ENCODE measurements at places on chromosomes 4 and X.

DNA sequence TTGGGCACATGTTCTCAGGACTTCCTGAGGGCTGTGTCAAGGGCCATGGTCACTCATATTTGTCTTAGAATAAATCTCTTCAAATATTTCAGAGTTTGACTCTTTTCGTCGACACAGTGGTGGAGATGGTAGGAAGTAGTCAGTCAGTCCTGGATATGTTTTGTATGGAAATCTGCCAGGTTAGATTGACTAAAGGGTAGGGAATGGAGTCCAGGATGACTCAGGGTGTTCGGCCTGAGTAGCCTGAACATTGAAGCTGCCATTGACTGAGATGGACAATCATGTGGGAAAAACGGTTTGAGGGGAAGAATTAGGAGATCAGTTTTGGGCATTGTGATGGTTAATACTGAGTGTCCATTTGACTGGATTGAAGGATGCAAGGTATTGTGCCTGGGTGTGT lies 177.1 kb upstream of the CENPE start:
- DNase-seq = no peak

GRCh38 chr4:153084224-153084979 lies 119.8 kb upstream of the TRIM2 start:
- no peak for DNase-seq

DNA sequence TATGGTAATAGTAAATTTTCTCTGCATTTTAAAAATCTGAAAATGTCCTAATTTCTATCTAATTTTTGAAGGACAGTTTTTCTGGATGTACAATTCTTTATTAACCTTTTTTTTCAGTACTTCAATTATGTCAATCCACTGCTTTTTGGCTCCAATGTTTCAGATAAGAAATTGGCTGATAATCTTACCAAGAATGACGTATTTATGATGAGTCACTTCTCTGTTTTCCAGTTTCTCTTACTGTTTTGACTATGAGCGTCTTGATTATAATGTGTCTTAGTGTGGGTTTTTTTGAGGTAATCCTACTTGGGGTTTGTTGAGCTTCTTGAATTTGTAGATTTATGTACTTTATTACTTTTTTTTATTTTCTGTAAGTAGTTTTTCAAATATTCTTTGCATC lies 47.2 kb downstream of the UGT2B11 start:
- DNase-seq = no peak

- peak; percentile 91 for DNase-seq
Observed at GRCh38 chr4:77075869-77076799, at the start of gene CCNI. Gene CCNI (minus strand): TSS chr4:77075989. CDS start chr4:77066362, 9,627 bp downstream.

DNA sequence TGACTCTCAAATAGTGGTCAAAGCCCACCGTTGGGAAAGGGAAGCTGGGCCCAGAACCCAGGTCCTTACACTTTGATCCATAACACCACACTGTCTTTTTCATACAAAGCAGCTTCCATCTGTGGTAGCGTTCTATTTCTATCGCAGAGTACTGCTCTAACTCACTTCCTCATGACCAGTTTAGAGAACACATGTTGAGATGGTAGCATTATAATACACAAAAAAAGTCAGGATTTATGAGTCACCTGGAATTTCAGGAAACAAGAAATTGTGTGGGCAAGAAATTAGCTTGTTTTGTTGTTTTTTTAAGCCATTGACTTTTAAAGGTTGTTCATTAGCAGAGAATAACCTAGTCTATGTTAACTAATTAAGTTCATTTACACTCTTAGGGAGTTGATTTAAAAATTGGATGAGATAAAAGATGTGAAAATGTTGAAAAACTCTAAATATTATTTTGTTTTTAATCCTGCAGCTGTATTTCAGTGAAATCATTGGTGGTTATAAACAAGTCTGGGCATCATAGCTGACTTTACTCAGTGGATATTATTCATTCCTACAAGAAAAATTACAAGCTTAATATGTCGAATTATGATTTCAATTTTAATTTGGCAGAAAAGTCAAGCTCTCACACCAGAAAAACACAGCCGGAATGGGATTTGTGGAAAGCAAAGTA lies 1011.1 kb upstream of the HS3ST1 start:
- DNase-seq = no peak

DNA sequence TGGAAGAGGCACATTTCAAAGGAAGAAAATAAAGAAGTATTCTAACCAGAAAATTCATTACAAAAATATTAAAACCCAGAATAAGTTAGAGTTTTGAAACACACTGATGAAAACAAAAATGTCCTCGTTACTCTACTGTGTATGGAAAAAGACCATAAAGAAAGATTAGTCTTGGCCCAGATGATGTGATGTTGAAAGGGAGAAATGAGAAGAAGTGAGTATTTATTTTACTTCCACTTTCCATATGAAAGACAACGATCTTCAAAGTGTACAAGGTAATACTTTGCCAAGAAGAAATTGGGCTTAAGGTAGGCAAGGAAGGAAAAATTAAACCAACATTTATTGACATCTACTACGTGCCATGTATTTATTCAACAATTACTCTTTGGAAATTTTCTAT lies 48.6 kb upstream of the EMCN start:
- DNase-seq = no peak

GRCh38 chr4:25857851-25858400 lies 4.9 kb downstream of the SEL1L3 start:
- DNase-seq = no peak
